ENCODE measurements at places on chromosomes 3 and 15.

DNA sequence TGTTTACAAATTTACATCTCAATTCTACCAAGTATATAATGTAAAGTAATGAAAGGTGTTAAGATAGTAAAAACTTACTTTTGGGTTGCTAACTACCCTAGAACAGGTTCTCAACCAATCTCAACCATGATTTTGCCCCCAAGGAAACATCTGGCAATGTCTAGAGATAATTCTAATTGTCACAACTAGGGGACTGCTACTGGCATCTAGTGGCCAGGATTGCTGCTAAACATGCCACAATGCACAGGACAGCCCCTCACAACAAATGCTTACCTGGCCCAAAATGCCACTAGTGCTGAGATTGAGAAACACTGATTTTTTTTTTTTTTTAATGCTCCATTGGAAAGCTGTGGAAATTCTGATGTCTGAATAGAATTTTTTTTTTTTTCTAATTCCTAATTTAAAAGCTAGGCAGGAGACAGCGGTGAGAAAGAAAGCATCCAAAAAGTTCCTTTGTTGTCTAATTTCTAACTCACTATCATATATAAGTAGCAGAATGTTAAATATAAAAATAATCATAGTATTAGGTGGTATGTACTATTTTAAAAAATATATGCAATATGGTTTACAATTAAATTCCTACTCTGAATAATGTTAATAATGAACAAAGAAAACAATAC is 81.5 kb downstream of the TJP1 start:
- peak; percentile 41 for DNase-seq

DNA sequence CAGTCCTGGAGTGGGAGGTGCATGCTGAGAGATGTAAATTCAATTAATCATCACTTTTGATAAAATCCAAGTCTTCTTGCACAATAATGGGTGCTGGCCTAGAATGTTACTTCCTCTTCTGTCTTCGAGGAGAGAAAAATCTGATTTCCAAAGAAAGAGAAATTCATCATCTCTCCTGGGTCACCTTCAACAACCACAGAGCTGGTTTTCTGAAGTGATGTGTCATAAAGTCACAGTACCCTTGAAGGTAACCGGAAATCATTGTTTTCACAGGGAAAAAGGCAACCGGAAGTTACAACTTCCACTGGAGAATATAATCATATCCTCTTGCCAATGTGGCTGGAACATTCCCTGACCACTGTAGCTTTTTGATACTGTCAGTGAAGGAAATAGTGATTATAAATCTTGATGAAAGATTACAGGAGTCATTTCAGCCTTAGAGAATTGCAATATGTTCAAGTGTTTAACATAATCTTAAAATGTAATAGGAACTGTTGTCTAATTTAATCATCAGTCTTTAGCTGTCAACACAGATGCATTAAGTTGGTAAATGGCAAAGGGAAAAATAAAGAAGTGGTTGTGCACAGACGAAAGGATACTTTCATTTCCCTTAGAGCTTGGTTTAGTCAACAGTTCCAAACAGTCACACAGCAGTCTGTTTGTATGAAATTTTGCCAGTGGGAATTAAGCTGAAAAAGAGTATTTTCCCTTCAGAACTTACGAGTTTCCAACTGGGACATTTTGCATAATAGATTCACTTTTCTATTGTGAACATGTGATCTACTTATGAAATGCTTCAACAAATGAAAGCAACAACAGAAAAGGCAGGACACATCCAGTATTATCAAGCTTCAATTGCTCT is 106.5 kb upstream of the SLC4A7 start:
- DNase-seq = no peak

DNA sequence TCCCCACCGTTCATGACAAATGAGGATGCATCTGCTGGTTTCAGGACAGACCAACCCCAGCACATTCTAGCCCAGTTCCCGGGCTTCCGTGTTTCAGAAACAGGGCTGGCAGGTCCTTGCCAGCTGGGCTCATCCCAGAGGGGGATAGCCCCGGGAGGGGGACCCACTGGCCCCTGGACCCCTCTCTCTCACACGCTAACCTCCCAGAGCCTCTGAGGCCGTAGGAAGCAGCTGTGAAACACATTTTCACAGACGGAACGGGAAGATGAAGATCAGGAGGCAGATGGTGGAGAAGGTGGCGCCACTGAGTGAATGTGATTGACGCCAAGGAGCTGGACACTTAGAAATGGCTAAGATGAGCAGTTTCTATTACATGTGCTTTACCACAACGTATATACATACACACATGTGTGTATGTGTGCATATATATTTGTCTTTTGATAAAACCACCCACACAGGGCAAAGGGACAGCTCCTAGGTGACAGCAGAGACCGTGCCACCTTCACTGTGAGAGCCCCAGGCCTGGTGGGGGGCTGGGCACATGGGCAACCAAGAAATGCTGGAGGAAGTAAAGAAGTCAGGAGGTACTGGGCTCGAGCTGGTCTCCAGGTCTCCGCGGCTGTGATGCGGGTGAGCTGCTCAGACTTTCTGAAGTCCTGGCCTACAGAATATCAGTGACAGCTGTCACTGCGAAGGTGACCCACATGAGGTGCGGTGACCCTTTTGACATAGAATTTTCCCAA is 168.6 kb upstream of the IQSEC1 start:
- DNase-seq = no peak

DNA sequence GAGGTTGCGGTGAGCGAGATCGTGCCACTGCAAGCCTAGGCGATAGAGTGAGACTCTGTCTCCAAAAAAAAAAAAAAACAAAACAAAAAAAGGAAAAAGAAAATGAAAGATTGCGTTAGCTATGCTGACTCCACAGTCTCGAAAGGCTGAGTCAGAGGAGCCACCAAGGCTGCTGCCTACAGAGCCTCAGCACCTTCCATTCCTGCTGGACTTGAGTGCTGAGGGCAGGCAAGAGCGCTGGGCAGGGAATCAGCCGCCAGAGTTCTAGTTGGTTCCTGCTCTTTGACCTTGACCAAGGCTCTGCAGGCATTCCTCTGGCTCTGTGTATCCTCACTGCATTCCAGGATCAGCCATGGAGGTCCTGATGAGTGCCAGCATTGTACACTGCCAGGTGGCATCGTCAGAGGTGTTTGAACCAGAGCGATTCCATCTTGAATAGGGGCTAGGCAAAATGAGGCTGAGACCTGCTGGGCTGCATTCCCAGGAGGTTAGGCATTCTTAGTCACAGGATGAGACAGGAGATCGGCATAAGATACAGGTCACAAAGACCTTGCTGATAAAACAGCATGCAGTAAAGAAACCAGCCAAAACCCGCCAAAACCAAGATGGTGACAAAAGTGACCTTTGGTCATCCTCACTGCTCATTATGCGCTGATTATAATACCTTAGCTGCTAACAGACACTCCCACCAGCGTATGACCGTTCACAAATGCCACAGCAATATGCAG is 5.9 kb downstream of the MESP2 start:
- DNase-seq = no peak

- DNase-seq = no peak
These were observed 378.4 kb upstream of the AGTR1 start for GRCh38 chr3:148319161-148319915.

DNA sequence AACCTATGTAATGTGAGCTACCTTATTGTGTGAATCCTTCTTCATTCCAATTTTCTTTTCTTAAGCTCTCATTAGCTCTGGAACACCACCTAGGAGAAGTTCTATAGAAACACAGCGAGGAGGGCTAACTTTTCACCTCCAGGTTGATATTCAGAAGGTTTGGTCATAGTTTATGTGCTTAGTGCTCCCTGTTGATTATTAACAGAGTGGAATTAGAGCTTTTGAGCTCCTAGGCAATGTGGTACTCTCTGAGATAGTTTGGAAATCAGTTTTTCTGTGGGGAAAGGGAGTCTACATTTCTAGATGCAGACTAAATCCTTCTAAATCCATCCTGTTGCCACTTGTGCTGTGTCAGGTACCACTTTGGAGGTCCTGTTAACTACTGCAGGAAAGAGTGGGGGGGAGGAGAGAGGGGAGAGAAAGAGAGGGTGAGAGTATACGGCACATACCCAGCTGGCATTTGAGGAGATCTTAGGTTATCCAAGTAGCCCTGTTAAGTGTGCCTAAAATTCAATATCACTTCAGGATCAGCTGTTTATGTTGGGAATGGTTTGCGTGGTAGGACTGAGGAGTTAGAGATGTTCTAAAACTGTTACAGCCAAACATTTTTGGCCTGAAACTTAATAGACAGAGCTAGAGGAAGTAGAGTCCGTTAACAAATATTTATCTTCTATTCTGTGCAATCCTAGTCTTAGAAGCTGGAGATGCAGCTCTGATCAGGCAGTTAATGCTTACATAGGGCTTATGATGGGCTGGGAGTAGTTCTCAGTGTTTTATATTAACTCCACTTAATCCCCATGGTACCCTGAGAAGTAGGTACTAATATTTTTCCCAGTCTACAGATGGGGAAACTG is 117.5 kb upstream of the PROK2 start:
- DNase-seq = no peak

GRCh38 chr3:157672061-157672460 is 168.8 kb upstream of the VEPH1 start:
- no peak for DNase-seq

DNA sequence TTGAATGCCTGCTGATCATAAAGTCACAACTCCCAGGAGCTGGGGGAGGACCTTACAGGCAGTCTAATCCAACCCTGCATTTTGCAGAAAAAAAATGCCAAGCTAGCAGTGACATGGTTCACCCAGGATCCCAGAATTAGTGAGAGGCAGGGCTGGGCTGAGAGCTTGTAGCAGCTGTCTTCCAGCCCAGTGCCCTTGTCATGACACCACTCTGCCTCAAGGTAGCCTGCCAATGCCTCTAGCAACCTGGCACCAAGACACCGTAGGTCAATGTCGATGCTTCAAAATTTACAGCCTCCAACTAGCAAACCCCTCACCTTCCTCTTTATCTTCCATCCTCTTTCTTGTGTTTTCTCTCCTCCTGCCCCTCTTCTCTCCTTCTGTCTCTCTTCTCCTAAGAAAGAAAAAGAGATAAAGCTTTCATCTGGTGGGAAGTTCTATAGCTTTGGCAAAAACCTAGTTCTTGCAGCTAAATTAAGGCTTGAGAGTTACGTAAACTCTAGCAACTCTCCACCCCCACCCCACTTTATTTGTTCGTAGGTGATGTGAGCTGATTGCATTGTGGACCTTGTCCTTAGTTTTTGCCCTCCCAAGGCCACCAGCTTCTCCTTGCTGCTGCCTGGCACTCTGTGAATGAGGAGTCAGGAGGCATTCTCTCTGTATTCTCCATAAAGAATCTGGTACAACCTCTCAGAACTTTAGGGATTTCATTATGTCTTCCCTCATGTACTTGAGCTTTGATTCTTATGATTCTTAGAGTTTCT is 18.3 kb upstream of the BFSP2 start:
- DNase-seq = no peak

DNA sequence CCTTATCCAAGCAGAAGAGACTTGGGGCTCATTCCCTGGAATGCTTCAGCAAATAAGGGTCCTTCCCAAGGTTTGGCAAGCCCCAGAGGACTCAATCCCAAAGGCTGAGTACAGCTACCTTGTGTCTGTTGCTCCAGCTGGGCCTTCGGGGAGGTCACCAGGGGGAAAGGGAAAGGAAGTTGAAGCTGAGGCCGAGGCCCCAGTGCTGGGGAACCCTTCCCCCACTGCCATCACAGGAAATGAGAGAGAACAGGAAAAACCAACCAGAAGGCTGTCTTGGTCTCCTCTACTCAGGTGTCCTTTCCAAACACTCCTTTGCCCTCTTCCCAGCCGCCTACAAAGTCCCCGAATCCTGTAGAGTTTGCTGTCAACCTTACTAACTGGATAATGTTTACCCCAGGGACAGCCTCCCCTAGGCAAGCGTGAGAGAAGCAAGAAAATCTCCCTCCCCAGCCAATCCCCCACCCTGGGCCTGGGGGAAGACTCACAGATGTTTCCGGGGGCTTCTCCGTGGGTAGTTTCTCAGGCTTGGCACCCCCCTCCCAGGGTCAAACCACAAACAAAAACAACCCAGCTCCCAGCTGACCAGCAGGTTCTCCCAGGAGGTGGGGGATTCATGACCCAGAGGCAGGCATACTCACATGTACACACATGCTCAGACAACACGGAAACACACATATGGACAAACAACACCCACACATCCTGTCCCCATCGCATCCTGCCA is 5.5 kb downstream of the CSRNP1 start:
- no peak for DNase-seq

- no peak for DNase-seq
These were observed 143.6 kb upstream of the BHLHE40 start for GRCh38 chr3:4835616-4836043.

DNA sequence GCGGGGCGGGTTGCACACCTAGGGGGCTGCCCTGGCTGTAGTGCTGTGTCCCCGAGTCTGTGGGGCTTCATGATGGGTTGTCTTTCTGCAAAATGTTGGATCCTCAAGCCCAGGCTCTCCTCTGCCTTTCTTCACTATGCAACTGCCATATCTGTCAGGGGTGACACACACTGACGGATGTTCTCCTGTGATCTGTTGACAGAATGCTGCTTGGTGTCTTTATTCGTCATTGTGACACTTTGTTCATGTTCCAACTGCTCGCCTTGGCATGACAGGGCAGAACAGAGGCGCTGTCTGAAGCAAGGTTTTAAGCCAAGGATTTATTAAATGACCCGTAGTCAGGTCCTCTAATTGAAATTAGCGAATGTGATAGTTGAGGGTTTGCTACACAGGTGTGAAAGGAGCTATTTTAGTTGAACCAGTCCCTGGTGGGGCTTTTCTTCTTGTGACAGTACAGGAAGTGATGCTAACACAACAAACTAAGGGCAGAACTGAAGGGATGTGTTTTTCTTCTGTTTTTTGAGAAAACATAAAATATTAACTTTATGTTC is 173.4 kb downstream of the MCTP2 start:
- DNase-seq = no peak

DNA sequence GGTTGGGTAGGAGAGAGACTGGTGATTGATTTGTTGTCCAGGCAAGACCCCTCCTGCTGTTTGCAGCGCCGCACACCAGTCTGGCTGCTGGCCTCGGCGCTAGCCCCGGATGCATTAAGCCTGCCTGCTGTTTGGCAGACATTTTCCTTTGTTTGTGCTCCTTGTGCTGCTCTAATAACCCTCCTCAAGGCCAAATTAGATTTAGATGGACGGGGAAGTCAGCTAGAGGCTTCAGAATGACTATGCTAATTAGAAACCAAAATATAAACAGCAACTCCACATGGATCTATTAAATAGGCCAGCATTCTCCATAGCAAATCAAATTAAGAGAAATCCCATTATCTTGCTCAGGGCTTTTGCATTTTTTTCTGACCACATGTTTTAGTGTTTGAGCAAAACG is 445.2 kb downstream of the SQOR start:
- peak; percentile 89 for DNase-seq

DNA sequence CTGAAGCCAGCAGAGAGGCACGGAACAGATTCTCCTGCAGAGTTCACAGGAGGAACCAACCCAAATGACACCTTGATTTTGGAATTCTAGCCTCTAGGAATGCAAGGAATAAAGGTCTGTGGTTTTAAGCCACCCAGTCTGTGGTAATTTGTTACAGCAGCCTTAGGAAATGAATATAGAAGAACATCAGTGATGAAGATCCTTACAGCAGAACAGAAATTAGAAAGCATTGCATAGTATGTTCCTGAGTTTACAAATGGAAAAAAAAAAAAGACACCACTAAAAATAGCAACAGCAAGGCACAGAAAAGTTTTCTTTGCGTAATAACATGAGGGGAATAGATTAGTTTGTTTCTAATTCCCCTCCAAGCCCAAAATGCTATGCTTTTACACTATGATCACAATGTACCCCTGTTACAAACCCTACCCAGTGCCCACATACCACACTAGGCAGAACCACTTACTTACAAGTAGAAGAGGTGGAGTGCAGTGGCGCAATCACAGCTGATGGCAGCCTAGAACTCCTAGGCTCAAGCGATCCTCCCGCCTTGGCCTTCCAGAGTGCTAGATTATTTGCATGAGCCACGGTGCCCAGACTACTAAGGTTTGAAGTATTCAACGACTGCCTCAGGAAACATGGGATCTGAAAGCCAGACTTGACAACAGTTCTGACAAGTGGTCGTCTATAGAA is 84.3 kb downstream of the SHQ1 start:
- no peak for DNase-seq

All from COR-L47 (cell line).